ENCODE measurements at places on chromosomes 12 and 14.

DNA sequence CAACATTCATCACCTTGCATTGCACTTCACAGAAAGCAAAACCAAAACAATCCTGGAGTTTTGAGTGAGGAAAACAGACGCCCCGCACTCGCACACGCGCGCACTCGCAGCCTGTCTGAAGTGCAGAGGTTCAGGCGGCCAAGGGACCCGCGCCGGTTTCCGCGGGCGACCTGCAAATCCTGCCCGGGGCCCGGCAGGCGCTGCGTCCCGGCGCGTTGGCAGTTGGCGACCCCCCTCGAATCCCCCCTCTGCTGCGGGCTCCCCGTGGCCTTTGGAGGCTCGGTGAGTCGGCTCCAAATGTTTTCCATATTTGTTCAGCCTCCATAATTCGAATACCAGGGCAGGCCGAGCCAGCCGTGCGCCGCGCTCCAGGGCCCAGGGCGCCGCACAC, at the start of gene SSPN:
Gene SSPN (plus strand): TSS at position 324 of the 391 bp plus-strand sequence. CDS start 100 bp downstream, outside the sequence.
- DNase-seq: no peak

DNA sequence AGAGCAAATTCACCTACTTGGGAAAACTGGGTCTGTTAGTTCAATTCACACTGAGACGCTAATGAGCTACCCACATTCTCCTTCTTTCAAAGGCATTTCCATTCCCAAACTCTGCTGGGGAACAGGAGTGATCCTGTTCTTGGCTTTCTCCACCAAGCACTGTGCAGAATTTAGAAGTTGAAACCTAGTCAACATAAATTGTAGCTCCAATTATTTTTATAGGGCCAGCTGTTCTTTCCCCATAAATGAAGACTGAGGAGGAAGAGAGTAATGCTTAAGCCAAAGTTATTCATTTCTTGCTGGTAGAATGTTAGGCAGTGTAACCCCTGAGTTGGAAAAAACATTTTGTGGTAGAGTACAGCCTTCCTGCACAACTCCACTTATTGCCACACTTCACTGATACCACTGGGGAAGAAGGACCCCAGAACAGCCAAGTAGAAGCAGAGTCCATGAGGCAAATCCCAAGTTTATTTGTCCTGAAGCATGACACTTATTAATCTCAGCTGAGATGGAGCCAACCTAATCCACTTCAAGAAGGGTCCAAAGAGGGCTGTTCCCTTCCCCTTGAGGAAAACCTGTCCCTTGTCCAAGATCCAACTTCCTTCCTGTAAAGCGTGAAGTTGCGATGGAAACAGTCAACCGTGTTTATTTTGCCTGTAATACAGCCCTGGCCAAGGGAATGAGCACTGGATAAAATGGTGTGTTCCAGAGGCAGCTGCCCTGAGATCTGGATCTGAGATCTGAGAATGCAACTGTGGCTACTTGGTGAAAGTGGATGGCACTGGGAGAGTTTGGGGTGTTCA, 151.8 kb downstream of the TBX5 start:
- DNase-seq: no peak

DNA sequence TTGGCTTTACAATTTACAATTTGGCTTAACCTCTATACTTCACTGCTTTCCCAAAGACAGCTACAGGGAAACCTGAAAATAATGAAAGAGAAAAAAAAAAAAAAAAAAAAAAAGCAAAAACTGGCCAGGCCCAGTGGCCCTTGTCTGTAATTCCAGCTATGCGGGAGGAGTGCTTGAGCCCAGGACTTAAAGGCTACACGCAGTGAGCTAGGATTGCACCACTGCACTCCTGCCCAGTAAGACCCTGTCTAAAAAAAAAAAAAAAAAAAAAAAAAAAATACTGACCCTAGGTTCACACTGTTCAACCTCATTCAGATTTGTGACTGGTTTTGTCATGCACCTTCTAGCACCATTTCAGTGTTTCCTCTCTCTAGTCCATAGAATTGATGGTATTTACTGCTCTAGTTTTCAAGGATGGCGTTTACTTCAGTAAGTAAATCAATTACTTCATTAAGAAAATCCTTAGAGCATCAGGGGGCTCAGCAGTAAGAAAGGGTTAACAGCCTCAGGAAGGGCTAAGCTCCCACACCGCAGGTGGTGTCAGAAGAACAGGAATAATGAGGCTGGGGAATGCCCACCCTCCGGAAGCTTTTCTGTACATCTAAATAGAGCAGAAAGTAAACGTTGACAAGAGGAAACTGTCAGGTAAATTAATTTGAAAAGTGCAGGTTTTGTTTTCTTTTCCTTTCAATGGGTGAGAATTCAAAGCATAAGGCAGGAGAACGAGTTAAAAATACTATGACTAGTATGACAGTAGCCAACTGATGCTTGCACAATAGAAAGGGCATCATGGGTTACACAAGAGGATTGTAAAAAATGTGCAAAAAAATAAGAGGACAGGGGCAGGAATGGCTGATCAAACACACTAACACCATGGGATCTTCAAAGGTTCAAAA, 115.0 kb upstream of the MDM1 start:
- no peak for DNase-seq

DNA sequence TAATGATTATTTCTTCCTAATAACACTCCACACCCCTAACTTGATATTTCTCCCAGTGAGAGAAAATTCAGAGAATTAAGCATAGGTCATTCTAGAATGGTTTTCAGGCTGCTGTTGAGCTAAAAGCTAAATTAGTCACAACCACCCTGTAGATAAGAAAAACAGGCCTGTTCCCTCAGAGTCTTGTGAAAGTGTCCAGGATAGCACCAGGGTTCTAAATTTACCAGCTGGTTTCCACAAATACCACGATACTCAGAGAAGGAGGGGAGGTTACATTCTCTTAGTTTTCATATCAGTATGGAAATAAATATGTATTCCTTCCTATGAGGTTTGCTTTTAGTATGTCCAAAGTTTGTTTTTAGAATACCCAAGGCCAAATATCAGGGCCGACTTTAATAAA, 66.0 kb upstream of the YARS2 start:
- DNase-seq: no peak

GRCh38 chr14:72291908-72292688, 359.9 kb downstream of the RGS6 start:
- no peak for DNase-seq

GRCh38 chr12:13431041-13431440, 234.5 kb downstream of the EMP1 start:
- DNase-seq: no peak

GRCh38 chr14:95237121-95237957, 80.0 kb upstream of the DICER1 start:
- no peak for DNase-seq

- no peak for DNase-seq
These were observed 399.9 kb downstream of the FSCB start for GRCh38 chr14:44107156-44107555.

- no peak for DNase-seq
These were observed 129.2 kb downstream of the PCNX1 start for GRCh38 chr14:71036433-71036832.

DNA sequence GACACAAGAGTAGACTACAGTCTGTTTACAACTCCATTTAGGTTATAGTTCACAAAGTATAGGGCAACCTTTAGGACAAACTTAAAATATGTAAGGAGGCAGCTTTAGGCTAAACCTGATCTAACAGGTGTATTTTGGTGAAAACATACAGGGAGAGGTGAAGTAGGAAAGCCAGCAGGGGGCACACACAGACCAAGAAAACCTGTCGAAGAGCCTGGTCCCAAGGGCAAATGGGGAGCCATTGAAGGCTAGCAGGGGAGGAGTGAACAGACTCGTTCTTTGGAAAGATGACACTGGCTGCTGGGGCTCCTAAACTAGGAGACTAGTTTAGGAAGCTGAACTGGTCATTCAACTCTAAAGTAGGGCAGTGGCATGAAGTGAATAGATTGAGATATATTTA, 138.8 kb upstream of the WSCD2 start:
- no peak for DNase-seq

DNA sequence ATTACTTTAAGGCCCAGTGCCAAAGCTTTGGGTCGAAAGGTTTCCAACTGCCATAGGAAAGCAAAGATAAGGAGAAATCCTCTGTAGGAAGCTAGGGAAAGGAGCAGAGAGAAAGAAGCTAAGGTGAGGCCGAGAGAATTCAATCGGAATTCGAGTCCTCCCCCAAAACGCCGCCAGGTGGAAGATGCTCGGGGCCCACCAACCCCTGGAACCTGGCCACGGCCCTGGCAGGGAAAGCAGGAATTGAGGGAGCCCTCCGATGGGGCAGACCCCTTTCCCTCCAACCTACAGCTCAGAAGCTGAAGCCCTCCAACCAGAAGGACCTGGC, 498 bp downstream of the GMFB start:
- no peak for DNase-seq

- no peak for DNase-seq
These were observed 597.7 kb downstream of the DIO2 start for GRCh38 chr14:79613625-79614024.

DNA sequence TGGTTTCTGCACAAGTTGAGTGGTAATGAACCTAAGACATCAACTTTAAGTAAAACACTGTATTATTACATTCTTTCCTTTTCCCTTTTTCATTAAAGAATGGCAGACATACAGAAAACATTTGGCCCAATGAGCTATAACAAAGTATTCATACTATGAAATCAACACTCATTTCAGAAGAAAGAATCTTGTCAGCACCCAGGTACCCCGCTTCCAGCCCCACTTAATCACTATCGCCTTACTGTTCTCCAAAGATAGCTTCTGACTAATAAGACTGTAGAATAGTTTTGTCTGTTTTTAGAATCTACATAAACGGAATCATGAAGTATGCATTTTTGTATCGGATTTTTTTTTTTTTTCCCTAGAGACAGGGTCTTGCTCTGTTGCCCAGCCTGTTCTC, 9.5 kb downstream of the CNTN1 start:
- no peak for DNase-seq

- no peak for DNase-seq
These were observed 23.8 kb upstream of the TBC1D30 start for GRCh38 chr12:64800640-64801039.

DNA sequence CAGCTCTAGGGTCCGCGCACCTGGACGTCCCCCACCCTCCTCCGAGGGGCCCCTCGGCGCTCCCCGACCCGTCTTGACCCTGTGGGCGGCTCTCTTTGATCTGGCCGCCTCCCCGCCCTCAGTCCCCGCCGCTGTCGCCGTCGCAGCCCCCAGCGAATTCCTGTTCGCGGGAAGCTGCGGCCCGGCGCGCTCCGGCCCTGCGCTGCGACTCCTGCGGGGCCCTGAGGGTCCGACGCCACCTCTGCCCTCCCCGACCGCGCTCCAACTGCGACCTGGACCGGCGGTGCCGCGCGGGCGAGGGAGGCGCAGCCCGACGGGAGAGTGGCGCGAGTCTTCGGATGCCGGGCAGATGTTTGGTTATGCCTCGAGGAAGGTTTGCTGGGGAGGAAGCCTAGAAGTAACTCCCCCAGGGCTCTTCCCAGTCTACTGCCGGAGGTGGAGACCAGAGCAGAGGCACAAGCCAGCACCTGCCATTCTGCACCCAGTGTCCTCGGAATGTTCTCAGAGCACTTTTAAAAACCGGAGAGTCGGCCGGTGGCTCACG, 440 bp upstream of the ISM2 start:
- DNase-seq: no peak

DNA sequence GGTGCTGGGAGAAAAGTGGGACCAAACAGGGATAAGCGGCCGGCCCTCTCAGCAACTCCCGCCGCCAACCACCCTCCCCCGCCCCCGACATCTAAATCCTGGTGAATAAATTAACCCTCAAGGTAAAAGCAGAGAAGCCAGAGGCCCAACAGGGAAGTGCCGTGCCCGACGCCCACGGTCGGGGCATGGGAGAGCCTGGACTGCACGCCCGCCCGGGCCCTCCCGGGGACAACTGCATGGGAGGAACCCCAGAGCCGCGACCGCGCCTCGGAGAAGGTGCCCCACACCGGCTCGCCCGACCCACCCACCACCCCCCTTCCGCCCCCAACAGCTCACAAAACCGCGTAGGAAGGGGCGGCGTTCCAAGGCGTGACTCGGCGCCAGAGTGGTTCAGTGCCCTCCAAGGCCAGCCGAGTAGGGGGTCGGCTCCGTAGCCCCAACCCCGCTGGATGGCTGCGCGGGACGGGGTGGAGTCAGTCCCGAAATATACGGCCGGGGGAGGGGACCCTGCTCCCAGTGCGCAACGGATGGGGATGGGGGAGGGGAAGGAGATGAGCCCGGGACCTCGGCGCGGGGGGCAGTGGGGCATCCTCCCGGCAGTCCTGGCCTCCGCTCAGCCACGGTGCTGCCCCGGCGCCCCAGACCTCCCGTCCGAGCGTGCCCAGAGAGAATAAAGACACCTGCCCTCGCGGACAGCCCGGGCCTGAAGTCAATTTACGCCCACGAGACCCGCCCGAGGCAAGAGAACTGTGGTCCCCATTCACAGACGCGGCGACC, 732 bp downstream of the SLC25A29 start:
- no peak for DNase-seq

DNA sequence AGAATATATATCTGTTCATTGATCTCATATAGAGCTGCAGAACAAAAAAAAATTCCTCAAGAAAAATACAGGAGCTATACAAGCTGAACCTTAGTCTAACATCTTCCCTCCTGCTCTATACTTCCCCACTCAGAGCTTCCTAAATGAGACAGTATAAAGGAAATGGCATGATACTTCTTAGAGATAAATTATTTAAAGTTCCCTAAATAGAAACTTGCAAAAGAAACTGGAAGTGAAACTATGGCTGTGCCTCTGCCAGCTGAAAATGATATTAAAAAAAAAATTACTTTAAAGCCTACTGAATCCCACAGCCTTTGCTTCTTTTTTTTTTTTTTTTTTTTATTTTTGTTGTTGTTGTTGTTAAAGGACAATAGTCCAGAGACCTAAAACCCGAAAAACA, 11.6 kb upstream of the NEK9 start:
- no peak for DNase-seq
